ENCODE measurements at places on chromosomes 12 and 14.

DNA sequence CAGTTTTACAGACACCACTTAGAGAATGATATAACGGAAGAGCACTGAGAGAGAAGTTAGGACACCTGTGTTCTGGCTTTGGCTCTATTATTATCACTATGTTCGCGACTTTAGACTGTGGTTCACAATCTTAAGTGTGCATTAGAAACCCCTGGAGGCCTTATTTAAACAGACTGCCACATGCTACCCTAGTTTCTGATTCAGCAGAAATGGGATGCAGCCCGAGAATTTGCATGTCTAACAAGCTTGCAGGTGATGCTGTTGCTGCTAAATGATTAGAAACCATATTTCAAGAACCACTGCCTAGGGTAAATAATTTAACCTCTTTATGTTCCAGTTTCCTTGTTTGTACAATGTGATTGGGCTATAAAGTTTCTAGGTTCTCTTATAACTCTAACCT is 3.6 kb upstream of the RAD51AP1 start:
- DNase-seq, result no peak

- DNase-seq, result no peak
These were observed 94.7 kb upstream of the DIO3 start for GRCh38 chr14:101466456-101467180.

GRCh38 chr12:61514016-61514415 is 746.2 kb upstream of the USP15 start:
- DNase-seq, result no peak

- DNase-seq, result peak; percentile 61
These were observed 148.1 kb upstream of the NRXN3 start for GRCh38 chr14:78022059-78022458.

DNA sequence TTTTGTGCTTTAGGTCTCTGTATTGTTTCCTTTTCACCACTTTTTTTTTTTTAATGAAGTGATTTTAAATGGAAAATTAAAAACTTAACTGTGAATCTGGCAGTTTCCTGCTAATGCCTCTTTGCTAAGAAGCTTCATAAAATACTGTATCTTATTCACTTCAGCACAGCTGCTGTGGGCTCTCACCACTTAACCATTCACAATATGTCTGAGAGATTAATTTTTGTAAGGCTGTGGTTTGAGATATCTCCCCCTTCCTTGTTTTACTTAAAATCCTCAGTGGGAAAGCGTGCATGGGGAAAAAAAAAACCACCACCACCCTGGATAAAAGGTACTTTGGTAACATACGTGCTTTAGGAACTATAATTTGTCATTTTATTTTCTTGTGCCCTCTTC is 115.9 kb downstream of the ETV6 start:
- no peak for DNase-seq

- no peak for DNase-seq
These were observed 80.3 kb upstream of the NOS1 start for GRCh38 chr12:117441751-117442150.

DNA sequence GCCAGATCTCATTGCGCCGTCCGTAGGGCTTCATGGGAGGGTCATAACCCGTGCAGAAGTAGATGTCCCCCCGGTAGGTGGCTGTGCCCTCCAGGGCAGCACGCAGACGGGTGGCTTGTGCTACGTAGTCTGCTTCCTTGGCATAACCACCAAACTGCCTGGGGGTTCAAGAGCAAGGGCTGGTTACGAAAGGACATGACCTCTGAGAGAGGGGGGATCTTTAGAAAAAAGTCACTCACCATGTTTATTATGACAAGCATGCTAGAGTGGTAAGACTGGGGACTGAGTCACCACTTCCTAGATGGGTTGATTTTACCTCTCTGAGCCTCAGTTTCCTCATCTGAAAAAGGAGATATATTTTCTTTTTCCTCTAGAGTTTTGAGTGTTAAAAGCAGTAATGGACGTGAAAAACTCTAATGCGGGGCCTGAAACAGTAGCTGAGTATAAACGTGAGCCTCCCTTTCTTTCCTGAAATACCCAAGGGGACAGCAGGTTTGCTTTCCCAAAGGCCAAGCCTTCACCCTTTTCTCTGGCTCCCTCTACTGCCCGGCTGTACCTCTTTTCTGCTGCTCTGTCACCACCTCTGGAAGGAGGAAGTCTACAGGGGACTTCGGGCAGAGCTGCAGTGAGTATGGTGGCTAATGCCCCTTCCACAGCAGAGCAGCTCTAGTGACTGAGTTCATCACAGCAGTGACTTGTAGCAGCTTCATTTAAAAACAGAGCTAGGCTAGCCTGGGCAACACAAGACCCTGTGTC is 23.5 kb upstream of the GPRC5D start:
- peak; percentile 72 for DNase-seq

- DNase-seq, result peak; percentile 90
These were observed 611 bp upstream of the DCAF11 start for GRCh38 chr14:24113801-24114531.

DNA sequence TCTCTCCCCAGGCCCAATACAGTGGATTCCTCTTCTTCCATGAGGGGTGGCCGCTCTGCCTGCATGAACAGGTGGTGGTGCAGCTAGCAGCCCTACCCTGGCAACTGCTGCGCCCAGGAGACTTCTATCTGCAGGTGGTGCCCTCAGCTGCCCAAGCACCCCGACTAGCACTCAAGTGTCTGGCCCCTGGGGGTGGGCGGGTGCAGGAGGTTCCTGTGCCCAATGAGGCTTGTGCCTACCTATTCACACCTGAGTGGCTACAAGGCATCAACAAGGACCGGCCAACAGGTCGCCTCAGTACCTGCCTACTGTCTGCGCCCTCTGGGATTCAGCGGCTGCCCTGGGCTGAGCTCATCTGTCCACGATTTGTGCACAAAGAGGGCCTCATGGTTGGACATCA is 3.8 kb downstream of the ARHGEF40 start:
- no peak for DNase-seq

GRCh38 chr14:78075555-78076277 is 94.5 kb upstream of the NRXN3 start:
- DNase-seq, result no peak

GRCh38 chr12:121592320-121592719 is 11.5 kb upstream of the KDM2B start:
- DNase-seq, result no peak

GRCh38 chr14:78232231-78233000 is 62.2 kb downstream of the NRXN3 start:
- DNase-seq, result no peak

DNA sequence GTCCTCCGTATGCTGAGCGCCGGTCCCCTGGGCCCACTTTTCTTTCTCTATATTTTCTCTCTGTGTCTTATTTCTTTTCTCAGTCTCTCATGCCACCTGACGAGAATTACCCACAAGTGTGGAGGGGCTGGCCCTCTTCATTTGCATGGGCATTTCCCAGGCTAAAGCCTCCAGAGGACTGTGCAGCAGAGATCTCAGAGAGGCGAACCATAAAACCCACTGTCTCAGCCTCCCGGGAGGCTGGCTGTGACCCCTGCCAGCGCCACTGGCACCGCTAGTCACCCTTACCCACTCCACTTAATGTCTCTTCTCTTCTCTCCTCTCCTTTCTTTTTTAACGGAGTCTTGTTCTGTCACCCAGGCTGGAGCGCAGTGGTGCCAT is 7.1 kb upstream of the SERPINA9 start:
- DNase-seq, result no peak

DNA sequence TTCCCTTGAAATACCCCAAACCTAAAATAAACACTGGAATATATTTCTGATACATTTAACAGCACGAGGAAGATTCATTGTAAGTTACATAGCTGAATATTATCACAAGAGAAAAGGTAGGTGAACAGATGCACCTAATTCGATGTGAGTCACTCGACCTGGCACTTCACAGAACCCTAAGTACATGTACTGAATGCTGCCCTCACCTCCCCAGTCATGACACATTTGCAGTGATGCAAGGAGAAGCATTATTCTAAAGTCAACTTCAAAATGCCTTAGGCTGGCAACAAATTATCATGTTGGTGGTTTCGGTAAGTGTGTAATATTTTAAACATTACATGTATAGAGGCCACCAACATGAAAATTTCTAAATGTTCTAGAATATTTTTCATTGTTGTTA is 35.2 kb upstream of the TMTC2 start:
- DNase-seq, result no peak

GRCh38 chr12:121330692-121331091 is 21.5 kb downstream of the ANAPC5 start:
- DNase-seq, result no peak

DNA sequence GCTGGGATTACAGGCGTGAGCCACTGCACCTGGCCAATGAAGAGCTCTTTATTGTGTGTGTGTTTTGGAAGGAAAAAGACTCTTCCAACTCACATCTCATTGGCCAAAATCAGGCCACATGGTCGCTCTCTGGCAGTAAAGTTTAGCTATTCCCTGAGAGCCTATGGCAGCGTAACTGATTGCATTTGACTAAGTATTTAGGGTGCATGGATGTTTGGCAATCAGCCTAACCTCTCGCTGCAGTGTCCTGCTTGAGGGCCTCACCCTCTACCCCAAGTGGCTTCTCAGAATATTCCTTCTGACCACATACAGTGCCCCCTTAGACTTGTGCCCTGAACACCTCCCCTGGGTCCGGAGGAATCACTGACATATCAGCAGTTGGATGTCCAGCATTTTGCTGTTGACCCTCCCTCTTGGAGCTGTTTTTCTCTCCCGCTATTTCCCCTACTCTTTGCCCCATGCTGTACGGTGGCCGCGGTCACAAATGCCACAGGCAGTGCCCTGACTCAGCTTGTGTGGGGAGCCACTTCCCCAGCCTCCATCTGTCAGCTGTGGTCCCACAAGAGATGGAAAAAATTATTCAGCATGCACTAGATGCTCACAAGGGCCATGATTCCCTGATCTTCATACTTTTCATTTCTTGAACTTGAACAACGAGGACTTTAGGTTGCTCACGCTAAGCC is 9.5 kb downstream of the PHETA1 start:
- DNase-seq, result no peak

DNA sequence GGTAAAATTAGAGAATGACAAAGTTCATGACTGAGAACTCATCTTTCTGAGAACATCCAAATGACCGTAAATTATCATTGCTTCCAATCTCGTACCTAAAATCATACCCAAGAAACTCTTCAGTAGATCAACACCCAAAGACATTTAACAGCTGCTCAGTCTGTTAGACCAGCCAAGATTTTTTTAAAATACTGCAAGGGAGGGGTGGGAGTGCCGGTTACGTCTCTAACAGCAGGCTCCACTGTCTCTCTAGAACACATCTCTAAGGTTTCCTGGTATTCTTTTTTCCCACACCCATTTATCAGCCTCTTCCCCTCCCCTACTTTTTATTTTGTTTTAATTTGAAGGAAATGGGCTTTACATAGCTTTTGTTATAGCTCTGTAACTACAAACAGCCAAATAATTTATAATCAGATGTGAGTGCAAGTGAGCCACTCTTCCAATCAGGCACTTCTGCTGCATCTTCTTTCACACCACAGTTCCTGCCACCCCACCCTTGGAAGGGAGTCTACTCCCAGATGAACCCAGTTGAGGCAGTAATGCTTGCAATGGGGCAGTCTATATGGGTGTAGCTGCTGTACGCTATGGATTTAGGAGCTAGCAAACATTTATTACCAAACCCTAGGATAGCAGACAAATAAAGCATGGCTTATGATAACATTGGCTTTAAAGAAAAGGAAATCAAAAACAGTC is 21.9 kb downstream of the PTPRB start:
- DNase-seq, result no peak

- no peak for DNase-seq
These were observed 129.1 kb upstream of the PPFIA2 start for GRCh38 chr12:81888106-81888740.

- DNase-seq, result no peak
These were observed 322.3 kb upstream of the E2F7 start for GRCh38 chr12:77387671-77388070.

GRCh38 chr12:130916241-130916911 is 37.3 kb upstream of the ADGRD1 start:
- peak; percentile 33 for DNase-seq

- peak; percentile 35 for DNase-seq
These were observed 172.8 kb upstream of the KITLG start for GRCh38 chr12:88753066-88753465.
